ENCODE measurements at places on chromosomes 2 and 18. TPM values are rescaled to one million over a fixed set of nuclear protein-coding genes. Genes with fewer than 3 reads are reported as not detected.

The MAP3K19 gene
- total RNA-seq = not detected

The HOXD9 gene
- not detected for total RNA-seq

The SIX3 gene
- total RNA-seq = not detected

The PARD6G gene
- total RNA-seq = 3.7 TPM

The KCNS3 gene
- 1.6 TPM for total RNA-seq

The TRIM43 gene
- not detected for total RNA-seq

The OXER1 gene
- 20.7 TPM for total RNA-seq

DNA sequence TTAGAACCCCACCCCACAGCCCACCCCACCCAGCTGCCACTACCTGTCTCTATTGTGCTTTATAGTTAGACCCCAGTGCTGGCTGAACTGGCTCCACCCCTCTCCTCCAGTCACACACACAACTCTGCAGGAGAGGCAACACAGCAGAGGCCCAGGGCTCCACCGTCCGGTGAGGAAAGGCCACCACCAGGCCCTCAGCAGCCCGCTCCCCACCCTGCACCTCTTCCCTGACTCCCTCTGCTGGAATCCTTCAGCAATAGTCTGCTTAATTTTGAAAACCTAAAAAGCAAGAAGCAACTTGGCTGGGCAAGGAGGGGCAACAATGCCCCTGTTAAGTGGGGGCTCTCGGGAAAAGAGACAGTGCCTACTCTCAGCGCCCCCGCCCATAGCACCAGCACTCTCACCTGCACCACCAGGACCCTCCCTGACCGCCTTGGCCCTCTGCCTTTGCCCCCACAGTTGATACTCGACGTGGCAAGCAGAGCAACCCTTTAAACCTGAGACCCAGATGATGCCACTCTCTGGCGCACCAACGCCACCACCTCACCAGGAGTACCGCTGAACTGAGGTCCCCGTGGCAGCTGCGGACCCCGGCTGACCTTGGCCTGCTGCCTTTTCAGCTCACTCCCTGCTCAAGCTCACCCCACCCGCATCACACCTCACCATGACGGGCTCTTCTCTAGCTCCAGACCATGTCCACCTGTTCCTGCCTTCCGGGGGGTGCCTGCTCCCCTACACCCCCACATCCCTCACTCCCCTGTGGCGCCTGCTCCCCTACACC lies 45.7 kb downstream of the NDUFA10 start:
- no peak for DNase-seq

DNA sequence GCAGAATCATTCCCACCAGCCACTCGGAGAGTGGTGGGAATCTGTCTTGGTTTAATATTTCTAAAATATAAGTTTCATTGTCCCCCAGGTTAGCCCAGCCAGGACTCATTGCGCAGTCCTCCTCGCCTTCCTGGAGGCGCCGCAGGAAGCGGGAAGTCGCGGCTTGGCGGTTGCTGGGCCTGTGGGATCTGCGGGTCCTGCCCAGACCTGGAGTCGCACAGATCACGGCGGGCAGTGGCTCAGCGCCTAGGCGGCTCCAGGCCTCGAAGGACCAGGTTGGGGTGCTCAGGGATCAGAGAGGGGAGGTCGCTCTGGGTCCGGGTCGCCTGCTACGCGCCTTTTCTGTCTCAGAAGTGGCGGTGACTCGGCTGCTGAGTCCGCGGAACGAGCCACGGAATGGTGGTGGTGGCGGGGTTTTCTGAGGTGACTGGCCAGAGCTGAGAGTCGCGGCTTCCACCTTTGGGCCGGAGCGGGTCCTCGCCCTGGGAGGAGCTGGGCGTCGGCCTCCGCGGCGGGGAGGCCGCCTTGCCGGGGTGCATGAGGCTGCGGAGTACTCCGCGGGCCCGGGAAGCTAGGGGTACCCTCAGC lies 2.6 kb downstream of the HOXD3 start:
- DNase-seq = no peak

DNA sequence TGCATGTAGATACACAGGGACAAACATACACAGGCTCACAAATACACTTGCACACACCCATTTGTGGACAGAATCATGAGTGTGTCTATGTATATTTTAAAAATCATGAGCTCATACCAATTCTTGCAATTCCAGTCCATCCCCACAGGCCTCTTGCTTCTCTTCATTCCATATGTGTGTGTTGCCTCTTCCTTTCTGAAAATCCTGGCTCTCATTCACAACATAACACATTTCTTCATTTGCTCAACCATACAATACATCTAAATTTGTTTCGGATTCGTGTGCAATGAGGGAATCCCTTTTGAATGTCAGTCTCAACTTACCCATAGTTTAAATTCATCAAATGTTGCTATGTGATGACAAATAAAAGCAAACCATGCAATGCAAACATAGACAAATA lies 51.4 kb downstream of the GNAL start:
- no peak for DNase-seq

DNA sequence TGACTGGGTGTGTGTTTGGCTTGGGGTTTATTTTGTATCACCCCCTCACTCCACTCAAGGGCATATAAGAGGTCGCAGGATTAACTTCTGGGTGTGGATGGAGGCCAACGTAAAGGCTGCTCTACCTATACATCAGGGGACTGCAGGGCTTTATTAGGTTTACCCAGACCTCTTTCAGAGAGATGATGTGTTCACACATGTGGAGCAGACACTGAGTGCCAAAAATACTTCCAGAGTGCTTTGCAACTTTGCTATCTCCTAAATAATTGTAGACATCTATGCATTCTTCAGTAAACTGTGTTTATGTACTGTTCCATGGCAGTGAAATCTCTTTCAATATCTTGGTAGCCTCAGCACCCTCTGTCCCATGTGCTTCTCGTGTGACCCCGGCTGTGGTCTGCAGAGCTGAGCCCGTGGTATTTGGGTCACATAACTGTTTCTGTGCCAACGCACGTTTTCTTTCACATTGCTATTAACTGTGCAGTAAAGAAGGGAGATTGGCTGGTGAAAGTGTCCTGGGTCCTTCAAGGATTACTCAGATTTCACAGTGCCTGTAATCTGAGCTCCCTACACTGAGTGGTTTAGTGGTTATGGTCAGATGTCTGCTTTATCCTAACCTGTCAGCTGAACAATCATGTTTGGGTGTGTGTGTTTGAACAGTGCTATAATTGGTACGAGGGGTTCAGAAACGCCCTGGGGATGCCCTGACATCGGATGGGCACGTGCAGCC lies 208.1 kb downstream of the VAPA start:
- no peak for DNase-seq

GRCh38 chr2:134988994-134989605 lies 58.1 kb downstream of the MAP3K19 start:
- no peak for DNase-seq

GRCh38 chr2:201886504-201886903 lies 80.2 kb downstream of the CDK15 start:
- DNase-seq = no peak

- no peak for DNase-seq
These were observed 34.4 kb downstream of the MTA3 start for GRCh38 chr2:42602876-42603219.

DNA sequence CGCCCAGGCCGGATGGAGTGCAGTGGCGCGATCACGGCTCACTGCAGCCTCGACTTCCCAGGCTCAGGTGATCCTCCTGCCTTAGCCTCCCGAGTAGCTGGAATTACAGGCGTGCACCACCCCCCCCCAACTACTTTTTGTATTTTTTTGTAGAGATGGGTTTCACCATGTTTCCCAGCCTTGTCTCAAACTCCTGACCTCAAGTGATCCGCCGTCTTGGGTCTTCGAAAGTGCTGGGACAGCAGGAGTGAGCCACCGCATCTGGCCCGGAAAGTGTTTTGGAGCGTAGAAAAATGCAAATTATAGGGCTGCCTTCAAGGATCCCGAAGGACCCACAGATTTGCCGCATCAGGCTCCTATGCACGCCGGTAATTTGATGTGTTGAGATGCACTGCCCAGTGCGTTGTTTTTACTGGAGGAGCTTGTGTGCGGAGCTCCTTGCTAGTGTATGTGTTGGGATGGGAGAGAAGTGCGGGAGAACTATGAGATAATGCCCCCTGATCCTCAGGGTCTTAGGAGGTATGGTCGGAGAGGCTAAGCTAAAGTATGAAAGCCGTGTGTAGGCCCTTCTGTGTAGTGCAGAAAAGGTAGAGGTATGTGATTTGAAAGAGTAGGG lies 1.2 kb upstream of the CLASP1 start:
- no peak for DNase-seq

GRCh38 chr2:129396980-129397599 lies 582.4 kb upstream of the RAB6C start:
- DNase-seq = no peak

GRCh38 chr2:104939570-104940217 lies 85.8 kb downstream of the POU3F3 start:
- DNase-seq = no peak

- no peak for DNase-seq
These were observed 87.0 kb upstream of the KCNH7 start for GRCh38 chr2:162925595-162925994.

GRCh38 chr2:45935791-45936622 lies 284.5 kb downstream of the PRKCE start:
- DNase-seq = peak; percentile 93

DNA sequence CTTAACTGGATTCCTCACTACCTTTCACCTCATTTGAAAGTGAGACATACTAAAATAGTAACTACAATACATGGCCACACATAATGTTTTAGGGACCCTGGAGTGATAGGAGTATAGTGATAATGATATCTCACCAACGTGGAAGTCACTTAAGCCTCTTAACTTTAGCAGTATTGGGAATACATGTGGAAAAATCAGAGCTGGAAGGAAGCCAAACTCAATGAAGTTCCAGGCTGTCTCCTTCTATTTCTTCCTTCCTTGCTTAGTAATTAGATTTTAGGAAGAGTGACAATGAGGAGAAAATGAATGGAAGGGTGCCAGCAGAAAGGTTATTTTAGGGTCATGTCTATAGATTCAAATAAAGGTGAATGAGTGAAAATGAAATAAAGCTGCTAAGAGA lies 387.3 kb downstream of the PLCL1 start:
- no peak for DNase-seq

DNA sequence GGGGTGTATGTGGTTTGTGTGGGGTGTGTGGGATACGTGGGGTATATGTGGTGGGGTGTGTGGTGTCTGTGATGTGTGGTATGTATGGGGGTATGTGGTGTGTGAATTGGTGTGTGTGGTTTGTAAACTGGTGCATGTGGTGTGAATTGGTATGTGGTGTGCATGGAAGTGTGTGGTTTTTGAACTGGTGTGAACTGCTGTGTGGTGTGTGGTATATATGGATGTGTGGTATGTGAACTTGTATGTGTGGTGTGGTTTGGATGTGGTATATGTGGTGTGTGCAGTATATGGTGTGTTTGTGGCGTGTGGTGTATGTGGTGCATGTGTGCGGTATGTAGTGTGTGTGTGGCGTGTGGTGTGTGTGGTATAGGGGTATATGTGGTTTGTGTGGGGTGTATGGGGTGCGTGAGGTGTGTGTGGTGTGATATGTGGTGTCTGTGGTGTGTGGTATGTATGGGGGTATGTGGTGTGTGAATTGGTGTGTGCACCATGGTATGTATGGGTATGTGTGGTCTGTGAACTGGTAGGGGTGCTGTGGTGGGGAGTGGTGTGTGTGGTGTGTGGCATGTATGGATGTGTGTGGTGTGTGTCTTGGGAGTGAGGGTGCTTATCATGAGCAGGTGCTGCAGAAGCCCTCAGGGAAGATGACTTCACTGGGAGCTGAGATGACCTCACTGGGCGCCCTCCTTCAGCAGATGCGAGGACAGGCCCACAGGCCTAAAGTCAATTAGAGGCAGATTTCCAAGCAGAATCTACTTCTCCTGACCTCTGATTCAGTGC lies 209.6 kb upstream of the TNP1 start:
- no peak for DNase-seq

- DNase-seq = no peak
These were observed 153.5 kb upstream of the SIX2 start for GRCh38 chr2:45162711-45163110.

GRCh38 chr2:129802290-129802689 lies 177.2 kb upstream of the RAB6C start:
- DNase-seq = no peak

GRCh38 chr2:206082298-206082843 lies 3.6 kb downstream of the INO80D start:
- DNase-seq = no peak

GRCh38 chr18:45203677-45204076 lies 411.6 kb upstream of the SLC14A2 start:
- DNase-seq = no peak

DNA sequence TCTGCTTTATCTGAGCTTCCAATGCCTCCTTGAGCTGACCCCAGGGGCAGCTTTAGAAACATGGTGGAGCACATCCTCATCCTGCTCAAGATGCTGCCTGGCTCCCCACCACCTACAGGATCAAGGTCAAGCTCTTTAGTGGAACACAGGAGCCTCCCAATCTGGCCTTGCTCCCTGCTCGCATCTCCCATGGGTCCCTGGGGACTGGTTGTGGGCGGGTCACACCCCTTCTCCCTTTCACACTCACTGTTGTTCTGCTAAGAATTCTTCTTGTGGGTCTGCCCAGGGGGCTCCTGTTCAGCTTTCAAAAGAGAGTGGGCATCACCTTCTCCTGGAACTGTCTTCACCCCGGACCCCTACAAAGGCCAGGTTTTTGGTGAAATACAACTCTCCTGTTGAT lies 8.4 kb upstream of the NT5DC4 start:
- DNase-seq = no peak

DNA sequence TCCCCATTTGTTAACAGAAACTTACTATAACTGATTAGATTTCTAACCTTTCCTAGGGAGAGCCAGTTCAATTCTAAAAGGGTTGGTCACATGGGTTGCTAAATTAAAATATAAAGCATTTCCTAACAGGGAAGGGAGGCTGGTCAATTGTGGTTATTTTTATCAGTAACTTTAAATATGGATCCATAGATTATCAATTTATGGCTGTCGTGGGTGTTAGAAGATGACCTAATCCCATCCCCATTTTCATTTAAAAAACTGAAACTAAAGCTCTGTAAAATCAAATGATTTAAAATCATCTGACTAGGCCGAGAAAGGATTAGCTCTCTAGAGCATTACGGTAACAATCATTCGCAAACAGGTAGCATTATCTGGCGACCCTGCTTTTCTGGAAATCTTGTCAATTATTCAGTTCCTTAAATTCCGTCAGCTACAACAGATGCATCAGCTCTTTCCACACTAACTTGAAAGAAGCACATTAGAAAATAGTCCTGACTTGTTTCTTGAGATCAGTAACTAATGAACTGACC lies 953 bp upstream of the HNRNPA3 start:
- DNase-seq = no peak

DNA sequence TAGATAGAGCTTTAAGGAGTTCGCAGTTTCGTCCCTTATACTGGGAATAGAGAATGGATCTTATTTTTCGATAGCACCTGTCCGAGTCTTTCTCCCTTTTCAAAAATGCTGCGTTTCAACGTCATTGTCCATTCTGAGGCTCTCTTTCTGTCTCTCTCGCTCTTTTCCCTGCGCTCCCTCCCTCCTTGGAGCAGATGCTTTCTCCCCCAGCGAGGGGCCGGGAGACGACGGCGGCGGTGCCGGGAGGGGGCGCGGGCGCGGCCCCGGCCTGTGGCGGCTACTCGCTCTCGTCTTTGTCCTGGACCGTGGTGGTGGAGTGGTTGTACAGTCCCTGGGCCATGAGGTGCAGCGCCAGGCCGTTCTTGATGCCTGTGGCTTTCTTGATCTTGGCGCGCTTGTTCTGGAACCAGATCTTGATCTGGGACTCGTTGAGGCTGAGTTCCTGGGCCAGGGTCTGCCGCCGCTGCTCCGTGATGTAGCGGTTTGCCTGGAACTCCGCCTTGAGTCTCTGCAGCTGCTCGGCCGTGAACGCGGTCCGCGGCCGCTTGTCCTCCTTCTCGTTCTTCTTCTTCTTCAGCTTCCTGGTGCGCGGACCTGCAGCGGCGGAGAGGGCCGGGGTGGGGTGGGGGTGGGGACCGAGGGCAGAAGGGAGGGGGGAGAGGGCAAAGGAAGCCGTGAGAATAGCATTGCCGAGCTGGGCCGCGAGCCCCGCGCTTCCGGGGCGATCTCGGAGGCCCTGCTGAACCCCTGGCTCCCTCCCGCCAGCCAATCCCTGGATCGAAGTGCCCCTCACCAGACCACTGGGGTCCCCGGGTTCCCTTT lies 4.6 kb downstream of the EN1 start:
- no peak for DNase-seq
